GM18507 (cell line): ENCODE measurements at places on chromosomes 6 and 20.

GRCh38 chr6:12760226-12760625, 43.7 kb downstream of the PHACTR1 start:
- DNase-seq, result no peak

DNA sequence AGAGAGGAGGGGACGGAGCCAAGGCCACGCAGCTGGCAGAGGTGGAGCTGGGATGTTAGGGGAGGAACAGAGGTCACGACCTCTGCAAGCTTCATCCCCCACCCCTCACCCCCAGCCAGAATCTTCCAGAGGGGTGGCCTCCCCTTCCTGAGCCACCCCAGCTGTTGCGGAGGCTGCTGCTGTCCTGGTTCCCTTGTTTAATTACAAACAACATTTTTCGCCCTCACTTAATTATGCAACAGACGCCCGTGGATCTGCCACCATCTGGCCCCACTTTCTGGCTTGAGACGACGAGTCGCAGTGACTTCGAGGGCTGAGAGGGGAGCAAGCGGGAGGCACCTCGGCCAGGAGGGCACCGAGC, 153.7 kb upstream of the PTPN1 start:
- no peak for DNase-seq

DNA sequence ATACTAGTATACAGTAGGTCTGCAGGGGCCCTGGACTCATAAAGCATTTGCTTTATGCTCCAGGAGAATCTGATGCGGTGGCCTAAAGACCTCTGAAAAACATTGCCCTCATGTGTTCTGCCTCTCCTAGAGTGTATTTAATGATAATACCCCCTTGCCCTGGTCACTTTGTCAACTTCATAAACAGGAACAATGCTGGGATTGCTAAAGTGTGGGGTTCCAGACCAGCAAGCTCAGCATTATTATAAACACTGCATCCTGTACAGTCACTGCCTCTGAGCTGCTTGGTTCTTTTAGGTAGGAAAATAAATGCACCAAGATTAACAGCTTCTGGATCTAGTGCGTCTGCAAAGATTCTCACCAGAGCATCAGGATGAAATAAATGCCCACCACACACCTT, 12.2 kb downstream of the TREM1 start:
- no peak for DNase-seq

GRCh38 chr6:157089258-157089657, 234.1 kb downstream of the TMEM242 start:
- DNase-seq, result no peak

GRCh38 chr20:55934146-55934545, 71.2 kb downstream of the CBLN4 start:
- no peak for DNase-seq

- DNase-seq, result no peak
Observed at GRCh38 chr6:63797721-63798120, 162.1 kb downstream of the PHF3 start.

GRCh38 chr20:19928328-19929011, 88.7 kb upstream of the NAA20 start:
- DNase-seq, result no peak

DNA sequence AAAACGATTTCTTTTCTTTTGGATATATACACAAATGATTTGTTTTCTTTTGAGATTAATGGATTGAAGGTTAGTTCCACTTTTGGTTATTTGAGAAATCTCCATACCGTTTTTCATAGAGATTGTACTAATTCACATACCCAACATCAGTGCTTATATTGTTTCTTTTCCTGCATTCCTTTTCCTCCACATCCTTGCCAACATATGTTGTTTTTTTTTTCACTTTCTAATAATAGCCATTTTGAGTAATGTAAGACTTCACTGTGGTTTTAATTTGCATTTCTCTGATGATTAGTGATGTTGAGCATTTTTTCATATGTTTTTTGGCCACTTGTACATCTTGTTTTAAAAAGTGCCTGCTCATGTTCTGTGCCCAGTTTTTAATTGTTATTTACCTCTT, 846.4 kb upstream of the EYS start:
- DNase-seq, result no peak

DNA sequence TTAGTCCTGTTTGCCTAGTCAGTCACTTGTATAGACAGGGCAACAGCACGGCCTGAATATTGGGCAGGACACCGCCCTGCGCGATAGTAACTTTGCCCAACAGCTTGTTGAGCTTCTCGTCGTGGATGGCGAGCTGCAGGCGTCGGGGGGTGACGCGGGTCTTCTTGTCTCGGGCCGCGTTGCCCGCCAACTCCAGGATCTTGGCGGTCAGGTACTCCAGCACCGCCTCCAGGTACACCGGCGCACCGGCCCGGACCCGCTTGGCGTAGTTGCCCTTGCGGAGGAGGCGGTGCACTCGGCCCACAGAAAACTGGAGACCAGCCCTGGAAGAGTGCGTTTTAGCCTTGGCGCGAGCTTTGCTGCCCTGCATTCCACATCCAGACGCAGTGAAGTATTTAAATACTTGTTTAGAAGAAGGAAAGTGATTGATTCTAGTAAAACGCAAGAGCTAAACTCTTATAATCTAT, 92.8 kb upstream of the BTN3A2 start:
- no peak for DNase-seq

DNA sequence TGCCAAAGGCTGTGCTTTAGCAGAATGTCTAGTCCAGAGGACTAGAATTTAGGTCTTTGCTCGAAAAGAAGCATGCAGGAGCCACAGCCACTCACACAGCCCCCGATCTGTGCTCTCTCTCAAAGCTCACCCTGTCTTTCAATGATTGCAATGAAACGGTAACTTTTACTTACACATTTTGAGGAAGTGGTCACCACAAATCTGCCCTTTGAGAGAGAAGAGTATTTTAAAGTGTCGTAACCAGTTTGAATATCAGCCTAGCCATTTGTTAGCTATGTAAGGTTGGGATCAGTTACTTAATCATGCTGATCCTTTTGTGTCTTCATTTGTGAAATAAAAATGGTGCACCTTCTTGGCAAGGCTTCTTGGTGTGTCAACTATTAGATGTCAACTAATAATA, 209.0 kb downstream of the TFAP2A start:
- no peak for DNase-seq

GRCh38 chr6:33189625-33190448, 2.4 kb downstream of the COL11A2 start:
- DNase-seq, result no peak

DNA sequence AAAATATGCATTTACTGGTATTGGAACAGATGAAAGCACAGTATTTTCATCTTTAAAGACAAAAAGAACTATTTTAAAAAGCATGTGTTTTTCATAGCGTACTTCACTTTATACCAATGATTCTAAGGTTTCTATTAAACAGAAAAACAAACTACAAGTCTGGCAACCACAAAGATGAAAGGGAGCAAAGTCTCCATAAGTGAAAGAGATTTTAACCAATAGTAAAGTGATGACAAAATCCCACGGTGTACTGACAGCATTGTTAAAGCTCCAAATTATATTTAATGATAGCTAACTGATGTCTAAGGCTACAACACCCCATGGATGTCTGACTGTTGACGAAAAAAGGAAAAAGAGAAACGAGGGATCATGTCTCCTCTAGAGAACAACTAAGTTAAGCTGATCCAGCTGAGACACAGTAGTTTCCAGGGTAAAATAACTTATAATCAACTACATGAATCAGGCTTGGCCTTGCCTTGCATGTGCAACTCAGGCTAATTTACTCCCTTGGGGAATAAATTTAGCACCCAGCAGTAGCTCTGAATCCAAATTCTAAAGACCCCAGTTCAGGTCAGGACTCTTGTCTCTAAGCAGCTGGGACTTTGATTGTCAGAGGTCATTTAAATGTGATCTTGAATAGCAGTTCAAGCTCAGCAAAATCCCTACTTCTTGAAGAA, 56.0 kb upstream of the TAB2 start:
- no peak for DNase-seq

GRCh38 chr6:26043384-26044139, 43.7 kb upstream of the HFE start:
- DNase-seq, result no peak

DNA sequence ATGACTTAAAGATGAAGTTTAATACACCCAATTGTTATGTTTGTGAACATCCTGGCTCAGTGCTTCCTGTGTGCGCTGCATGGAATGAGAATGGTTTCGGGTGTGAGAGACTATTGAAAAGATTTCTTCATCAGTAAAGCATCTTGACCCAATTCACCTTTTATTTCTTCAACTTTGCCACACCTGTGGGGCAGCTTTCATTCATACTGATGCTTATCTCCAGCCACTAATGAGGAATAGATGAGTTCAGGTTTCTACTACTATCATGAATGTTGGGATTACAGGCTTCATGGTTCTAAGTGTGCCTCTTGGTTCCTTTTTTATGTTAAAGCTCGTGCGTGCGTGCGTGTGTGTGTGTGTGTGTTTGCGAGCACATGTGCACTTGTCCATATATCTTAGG, 373.7 kb upstream of the SOX4 start:
- DNase-seq, result no peak

GRCh38 chr6:25411316-25411950, 132.3 kb downstream of the CARMIL1 start:
- no peak for DNase-seq

GRCh38 chr6:35202066-35202546, 11.7 kb upstream of the SCUBE3 start:
- DNase-seq, result no peak

DNA sequence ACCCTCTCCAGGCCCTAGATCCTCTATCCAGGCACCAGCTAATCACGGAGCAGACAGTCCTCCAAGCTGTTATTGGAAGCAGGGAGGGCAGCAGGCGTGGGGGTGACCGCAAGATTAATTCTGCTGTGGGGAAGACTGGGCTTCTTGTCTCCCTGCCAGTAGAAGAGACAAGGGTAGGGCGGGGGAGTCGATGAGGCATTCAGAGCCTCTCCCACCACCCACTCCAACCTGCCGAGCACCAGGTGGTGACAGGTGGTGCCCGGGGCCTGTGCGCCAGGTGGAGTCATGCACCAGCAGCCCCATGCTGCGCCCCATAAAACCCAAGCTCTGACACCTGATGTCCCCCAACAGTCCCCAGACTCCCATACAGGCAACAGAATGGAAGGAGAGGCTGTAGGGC, 89.6 kb downstream of the CDH22 start:
- DNase-seq, result no peak

DNA sequence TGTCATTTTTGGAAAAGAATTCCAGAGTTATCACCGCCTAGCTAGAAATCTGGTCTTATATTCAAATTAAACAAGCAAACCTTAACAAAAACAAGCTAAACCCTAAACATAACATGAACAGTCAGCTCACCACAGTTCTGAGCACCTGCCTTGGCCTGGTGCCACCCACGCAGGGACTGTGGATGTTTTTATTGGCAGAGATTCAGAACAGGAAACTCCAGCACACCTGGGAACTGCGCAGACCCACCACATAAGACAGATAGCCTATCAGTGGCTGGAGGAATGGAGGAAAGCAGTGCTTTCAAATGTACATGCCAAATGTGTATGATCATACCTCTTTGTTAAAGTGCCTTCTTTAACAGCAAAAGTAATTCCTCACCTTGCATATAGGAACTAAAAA, 8.9 kb downstream of the SLC16A10 start:
- DNase-seq, result no peak

DNA sequence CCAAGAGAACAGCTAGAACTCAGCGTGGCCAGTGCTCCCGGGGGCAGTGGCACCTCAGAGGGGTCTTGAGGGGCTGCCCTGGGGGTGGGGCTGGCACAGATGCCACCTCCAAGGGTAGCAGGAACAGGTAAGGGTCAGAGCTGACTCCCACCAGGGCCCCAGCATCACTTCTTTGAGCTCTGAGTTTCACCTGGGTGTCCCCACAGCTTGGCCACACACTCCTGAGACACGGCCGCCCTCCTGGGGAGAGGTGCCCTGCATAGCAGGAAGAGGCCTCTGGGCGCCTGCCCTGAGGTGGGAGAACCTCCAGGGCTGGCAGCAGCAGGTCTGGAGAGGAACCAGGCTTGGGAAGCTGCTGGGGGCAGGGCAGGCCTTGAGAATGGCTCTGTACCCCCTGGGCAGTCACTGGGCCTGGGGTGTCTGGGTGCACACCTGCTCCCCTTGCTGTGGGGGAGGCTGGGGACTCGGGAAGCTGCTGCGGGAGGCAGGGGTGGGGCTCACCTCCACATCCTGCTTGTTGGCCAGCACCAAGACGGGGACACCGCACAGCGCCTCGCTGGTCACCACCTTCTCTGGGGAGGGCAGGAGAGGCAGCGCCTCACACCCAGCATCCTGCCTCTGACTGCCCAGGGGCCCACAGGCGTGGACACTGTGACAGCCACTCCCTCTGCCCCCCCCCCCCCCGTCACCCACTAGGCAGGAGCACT, 5.0 kb downstream of the TNFRSF6B start:
- no peak for DNase-seq

DNA sequence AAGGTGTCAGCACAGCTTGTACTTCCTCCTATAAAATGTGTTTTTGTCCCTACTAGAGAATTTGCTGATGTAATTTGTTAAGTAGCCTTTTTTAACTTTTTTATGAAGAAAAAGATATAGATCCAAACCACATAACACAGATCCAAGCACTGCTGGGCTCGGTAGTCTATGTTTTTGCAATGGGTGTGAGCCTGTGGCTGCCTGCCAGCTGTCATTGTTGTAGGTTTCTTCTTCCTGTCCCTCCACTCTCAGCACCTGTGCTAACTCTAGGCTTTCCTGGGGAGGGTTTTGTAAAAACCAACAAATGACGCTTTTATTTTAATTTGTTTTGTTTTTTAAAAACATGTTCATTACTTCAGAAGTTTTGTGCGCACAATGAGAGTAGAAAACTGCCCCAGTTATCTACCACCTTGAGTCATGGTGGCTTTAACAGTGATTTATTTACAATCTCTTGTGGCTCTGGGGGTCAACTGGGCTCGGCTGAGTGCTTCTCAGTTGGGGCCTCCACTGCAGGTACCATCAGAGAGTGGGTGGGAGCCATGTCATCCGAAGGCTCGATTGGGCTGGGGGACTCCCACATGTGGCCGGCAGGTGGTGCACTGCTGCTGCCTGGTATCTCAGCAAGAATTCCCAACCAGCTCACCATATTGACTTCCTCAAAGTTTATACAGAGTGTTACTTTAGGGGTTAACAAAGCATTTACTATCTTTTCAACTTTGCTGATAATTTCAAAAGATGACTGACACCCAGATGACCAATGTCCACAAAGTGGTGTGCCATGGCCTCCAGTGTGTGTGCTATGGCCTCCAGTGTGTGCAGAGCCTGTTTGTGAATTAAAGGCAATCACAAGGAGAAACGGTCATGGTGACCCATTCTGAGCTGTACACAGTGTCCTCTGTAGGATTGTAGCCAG, 3.0 kb upstream of the CCR6 start:
- no peak for DNase-seq

DNA sequence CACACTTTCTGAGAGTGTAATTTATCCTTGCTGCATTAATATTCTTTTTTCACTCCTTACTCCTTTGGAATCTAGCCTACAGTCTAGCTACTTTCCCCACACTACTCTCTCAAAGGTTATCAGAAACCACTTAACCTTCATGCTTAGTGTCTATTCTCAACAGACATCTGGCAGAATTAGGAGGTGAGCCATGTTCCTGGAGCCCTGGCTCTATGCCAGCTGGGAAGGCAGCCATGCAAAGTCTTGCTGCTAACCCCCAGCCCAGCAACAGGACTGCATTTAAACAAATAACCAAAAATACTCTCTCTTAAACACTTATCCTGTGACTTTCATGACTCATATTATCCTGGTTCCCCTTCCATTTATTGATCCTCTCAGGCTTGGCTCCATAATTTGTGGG, 260.2 kb downstream of the BCKDHB start:
- no peak for DNase-seq

- DNase-seq, result no peak
Observed at GRCh38 chr6:16482702-16483314, 244.4 kb downstream of the GMPR start.
